NCI-H524 (cell line): ENCODE measurements at places on chromosomes 1 and 21.

DNA sequence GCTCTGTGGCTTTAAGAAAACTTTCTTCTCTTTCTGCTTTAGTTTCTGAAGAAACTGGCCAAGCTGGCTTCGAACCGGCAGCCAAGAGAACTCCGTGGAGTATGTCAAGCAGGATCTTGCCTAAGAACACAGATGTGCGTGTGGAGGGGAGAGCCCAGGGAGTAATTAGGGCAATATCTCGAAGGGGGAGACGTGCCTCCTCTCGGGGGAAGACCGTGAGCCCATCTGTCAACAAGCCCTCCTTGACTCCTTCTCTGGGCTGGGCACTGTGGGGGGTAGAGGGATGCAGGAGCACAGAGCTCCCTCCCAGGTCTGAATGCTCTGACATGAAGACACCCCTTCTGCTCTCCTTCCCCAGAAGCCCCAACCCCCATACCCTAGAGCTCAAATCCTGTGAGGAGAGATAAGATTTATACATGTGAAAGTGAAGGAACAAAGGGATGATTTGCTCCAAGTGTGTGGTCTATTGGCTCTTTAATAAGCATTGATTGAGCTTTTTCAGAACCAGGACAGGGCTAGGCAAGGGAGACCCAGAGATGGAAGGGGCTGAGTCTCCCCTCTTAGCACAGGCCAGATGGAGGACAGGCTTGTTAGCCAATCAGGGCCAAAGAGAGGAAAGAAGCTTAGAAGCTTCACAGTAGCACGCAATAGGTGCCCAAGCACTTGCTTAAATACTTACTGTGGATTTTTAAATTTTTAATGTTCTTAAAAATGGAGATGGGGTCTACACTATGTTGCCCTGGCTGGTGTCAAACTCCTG, 37.5 kb downstream of the EDN2 start:
- DNase-seq = peak; percentile 98

DNA sequence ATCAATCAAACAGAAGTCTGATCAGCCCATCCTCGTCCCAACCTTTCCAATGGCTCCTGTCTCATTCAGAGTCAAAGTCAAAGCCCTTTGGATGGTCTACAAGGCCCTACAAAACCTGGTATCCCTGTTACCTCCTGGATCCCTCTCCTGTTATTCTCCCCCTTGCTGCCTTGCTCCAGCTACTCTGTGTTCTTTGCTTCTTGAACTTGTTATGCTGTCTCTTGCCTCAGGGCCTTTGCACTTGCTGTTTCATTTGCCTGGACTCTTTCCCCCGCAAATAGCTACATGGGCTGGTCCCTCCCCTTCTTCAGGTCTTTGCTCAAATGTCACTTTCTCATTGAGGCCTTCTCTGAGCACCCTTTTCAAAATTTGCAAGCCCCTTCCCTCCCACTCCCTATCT, 1.4 kb upstream of the CSF3R start:
- DNase-seq = no peak

- no peak for DNase-seq
Observed at GRCh38 chr1:3685906-3686305, 33.6 kb downstream of the TP73 start.

DNA sequence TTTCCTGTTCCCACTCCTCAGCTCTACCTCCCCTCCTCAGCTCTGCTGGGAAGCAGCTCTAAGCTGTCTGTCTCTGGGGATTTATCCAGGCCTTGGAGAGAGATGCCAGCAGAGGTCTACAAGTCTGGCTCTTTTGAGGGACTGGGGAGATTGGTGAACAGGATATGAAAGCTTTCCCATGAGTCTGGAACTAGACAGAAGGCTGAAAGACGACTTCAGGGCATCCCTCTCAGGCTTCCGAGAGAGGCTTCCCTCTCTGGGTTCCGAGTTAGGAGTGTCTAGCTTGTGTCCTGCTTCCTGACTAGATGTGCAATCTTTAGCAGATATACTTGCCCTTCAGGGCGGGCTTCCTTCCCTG, 733 bp downstream of the TMEM35B start:
- DNase-seq = no peak

GRCh38 chr1:70034403-70034802, 171.0 kb downstream of the LRRC40 start:
- peak; percentile 71 for DNase-seq

GRCh38 chr1:163528710-163529348, 207.1 kb downstream of the NUF2 start:
- DNase-seq = no peak

GRCh38 chr21:33122507-33122906, 52.6 kb downstream of the OLIG1 start:
- DNase-seq = no peak

DNA sequence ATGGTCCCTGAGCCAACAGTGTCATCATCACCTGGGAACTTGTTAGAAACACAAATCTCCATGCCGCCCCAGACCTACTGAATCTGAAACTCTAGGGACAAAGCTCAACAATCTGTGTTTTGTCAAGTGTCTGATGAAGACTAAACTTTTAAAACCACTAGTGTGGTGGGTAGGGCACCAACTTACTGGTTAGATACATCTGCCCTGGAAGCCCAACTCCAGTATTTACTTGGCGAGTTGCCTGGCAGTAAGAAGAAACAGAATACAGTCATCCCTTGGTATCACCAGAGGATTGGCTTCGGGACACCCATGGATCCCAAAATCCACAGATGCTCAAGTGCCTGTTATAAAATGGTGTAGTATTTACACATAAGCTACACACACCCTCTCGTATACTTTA, 367.9 kb upstream of the DUSP10 start:
- DNase-seq = no peak

DNA sequence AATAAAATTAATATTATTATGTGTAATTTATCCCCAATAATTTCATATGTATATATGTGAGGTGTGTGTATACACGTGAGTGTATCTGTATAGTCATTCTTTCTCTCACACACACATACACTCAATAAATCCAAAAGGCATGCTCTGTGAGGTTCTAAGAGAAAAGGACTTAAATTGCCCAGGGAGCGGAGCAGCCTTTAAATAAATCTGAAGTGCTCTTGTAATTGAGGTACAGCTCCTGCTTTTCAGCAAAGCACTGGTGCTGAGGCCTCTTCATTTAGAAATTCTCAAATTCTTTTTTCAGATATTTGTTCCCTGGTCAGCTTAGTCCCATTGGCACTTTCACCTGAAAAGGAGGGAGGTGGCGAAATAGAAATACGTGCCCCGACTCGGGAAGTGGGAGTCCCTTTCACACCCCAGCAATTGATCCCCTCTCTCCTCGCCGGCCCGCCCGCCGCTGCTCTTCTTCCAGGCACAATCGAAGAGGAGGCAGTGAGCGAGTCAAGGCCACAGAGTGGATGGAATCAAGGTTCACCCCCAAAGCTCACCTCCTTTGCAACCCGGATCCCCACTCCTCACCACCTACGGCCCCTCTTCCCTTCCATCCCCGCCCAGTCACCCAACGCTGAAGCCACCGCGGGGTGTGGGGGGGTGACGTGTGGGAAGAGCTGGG, 944 bp downstream of the PLPPR5 start:
- DNase-seq = peak; percentile 13

DNA sequence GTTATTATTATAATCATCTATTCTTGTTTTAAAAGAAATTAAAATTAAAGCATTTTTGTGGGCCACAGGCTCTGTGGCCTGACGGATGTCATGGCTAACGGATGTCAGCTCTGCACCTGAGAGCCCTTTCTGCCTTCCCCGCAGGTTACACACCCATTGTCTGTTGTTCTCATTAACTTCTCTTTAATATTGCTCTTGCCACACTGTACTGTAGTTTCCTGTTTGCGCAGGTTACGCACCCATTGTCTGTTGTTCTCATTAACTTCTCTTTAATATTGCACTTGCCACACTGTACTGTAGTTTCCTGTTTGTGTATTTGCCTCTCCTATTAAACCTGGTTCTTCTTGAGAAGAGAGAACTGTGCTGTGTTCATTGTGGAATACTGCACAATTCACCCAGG, 294.4 kb upstream of the PLXNA2 start:
- DNase-seq = no peak

- DNase-seq = no peak
Observed at GRCh38 chr1:32500387-32501209, 35.7 kb downstream of the ZBTB8B start.

GRCh38 chr1:59107516-59107915, 189.4 kb upstream of the FGGY start:
- DNase-seq = no peak

DNA sequence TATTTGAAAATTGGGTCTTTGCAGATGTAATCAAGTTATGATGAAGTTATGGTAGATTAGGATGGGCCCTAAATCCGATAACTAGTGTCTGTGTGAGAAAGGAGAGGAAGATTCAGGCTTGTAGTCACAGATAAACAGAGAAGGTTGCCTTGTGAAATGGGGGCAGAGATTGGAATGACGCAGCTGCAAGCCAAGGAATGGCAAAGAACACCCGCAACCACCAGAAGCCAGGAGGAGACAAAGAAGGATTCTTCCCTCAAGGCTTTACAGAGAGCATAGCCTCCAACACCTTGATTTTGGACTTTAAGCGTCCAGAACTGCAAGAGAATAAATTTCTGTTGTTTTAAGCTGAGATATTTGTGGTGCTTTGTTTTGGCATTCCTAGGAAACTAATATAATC, 35.4 kb upstream of the COL24A1 start:
- DNase-seq = no peak

DNA sequence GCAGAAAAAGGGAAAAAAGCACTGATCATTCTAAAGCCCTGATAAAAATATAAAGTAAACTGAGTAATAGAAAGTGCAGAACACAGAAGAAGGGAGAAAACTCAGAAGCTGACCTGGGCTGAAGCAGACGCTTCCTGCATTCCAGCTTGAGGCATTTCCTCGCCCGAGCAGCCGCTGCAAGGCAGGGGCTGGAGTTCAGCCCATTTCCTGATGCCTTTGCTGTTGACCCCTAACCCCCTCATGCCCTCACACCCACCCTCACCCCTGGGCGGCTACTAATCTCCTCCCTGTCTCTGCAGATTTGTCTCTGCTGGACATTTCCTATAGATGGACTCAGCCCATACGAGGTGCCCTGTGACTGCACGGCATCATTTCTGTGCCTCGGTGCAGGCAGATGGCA, 227.8 kb downstream of the NPHP4 start:
- no peak for DNase-seq

DNA sequence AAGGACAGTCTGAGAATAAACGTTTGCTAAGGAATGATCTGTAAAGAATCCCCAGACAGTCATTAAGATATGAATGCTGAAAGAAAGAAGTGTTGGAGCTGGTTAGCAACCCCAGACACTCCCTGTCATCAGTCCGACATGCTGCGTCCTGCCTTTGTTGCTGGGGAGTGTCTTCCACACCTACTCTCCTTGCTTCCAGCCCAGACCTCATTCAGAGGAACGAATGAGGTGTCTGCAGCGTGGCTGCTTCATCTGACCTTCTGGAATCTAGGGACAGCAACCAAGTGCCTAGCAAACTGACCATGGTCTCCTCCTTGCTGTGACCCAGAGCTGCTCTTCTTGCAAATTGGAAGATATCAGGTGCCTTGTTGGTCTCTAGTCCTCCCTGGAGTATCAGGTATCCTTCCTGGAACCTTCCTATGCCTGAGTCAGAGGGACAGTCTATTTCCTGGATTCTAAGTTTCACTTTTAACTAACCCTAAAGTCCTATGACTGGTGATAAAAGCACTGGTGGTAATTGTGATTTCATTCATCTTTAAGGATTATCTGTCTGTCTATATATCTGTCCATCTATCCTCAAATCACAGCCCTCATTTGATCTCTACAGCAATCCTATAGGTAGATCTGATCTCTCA, 45.3 kb downstream of the NFASC start:
- no peak for DNase-seq

GRCh38 chr1:10338047-10338446, 60.8 kb upstream of the PGD start:
- DNase-seq = peak; percentile 3

- no peak for DNase-seq
Observed at GRCh38 chr21:29396951-29397455, 98.3 kb downstream of the BACH1 start.

- DNase-seq = no peak
Observed at GRCh38 chr1:70485624-70486023, 74.6 kb downstream of the CTH start.

DNA sequence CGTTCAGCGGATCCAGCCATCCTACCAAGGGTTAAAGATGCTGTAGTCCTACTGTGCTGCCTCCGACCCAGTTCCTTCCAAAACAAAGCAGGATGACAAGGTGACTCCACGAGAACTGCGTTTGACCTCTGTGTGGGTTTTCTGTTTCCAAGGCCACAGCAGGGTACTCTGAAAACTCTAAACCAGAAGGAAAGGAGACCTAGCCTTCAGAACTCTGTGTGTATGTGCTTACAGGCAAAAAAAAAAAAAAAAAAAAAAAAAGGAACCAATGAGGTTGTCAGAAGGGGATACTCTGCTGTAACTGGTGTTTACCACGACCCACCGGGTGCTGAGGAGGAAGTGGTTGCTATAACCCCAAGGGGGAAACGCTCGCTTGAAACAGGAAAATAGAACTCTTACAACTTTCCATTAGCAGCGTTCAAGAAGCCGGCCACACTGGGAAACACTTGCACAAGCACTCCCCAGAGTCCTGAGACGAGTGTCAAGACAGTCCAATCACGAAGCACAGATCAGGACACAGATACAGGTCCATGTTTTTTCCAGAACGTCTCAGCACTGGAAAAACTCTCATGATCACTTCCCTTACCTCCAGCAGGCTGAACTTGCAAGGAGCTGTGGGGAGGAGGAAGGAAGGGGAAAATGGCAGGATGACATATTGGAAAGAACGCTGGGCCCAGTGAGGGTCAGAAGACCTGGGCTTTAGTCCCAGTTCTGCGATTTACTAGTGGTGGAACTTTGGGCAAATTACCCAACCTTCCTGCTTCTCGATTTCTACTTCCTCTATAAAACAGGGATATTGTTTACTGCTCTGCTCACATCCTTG, 64.0 kb downstream of the ITPKB start:
- no peak for DNase-seq

DNA sequence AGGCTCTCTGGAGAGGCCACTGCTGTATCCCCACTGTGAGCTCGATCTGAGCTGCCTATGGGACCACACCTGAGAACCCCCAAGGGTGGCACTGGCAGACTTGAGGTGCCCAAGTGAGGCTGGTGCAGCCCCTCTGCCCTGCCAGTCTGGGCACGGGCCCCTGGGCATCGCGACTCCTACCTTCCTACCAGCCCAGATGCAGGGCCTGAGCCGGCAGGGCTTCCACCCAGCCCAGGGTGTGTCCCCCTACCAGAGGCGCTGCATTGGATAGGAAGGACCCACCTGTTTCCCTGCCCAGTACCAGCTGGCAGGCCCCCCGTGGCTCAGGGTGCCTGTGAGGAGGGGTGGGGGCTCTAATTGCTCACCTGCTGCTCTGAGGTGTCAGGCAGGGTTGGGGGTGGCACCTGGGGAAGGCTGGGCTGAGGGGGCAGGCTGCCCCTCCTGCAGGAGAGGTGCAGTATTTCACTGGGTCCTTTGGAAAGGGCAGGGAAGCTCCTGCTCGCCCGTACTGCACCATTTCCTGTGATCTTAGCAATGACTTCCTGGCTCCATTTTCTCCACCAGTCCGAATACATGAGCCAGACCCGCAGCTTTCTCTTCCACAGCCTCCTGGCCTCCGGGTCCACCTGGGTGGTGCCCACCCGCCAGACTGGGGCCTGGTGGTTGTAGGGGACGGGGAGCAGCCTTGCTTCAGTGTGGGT, 11.8 kb downstream of the TP73 start:
- no peak for DNase-seq

- DNase-seq = no peak
Observed at GRCh38 chr1:38898653-38899230, 17.4 kb upstream of the GJA9 start.
